ENCODE measurements at places on chromosomes 13 and 19.

DNA sequence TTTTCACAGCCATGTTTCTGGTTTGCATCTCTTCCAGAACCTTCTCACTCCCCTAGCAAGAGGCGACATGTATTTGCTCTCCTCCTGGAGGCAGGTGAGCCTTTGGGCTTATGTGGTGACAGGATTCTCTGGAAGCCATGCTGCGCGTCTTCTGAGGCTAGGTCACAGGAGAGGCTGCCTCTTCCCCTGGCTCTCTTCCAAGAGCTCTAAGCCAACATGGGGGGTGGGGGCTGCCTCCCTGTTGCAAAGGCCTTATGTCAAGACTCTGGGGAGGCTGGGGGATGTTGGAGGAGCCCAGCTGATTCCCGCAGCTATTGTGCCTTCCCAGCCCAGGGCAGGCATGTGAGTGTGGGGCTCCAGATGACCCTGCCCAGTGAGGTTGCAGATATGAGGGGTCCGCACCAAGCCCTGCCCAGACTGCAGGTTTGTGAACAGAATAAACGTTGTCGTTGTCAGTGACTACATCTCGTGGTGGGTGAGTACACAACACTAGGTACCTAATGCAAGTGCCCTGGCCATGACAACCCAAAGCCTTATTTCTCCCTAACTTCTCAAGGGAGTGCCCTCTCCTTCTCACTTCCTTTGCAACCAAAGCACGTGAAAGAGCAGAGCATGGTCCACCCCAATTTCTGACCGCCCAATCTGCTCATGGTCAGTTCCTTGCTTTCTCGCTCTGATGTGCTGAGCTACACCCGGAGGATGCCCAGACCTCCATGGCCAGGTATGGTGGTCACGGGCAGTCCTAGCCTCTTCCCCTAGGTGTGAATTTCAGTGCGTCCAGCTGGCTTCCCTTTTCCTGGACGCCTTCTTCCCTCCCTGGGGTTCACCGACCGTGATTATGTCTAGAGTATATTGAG lies 44.9 kb downstream of the TEX29 start:
- no peaks in the 10 kb centered on the region for H3K4me1 ChIP-seq
- H3K36me3 ChIP-seq: no peaks in the 10 kb centered on the region
- no peak for DNase-seq
- no peak overlapping the region for H3K4me3 ChIP-seq
- H3K27ac ChIP-seq: no peak overlapping the region

- H3K4me1 ChIP-seq: peaks cover 40% of the 10 kb centered on the region
- H3K27ac ChIP-seq: peak overlapping the region; percentile 93
- peak; percentile 51 for DNase-seq
- peak overlapping the region; percentile 90 for H3K4me3 ChIP-seq
These were observed 766 bp downstream of the SBNO2 start for GRCh38 chr19:1173159-1173844.

GRCh38 chr13:73440296-73440895 lies 381.6 kb downstream of the KLF5 start:
- H3K27ac ChIP-seq: no peak overlapping the region
- no peaks in the 10 kb centered on the region for H3K36me3 ChIP-seq
- H3K4me3 ChIP-seq: no peak overlapping the region
- no peaks in the 10 kb centered on the region for H3K4me1 ChIP-seq
- H3K27me3 ChIP-seq: no peaks in the 10 kb centered on the region

- H3K36me3 ChIP-seq: no peaks in the 10 kb centered on the region
- DNase-seq: no peak
- no peak overlapping the region for H3K4me3 ChIP-seq
These were observed 216.6 kb upstream of the SLC10A2 start for GRCh38 chr13:103282571-103283450.

- H3K4me1 ChIP-seq: peaks cover 10% of the 10 kb centered on the region
- H3K4me3 ChIP-seq: no peak overlapping the region
- no peaks in the 10 kb centered on the region for H3K27me3 ChIP-seq
- no peak overlapping the region for H3K27ac ChIP-seq
- peaks cover 24% of the 10 kb centered on the region for H3K36me3 ChIP-seq
These were observed 54.7 kb downstream of the MBNL2 start for GRCh38 chr13:97276862-97277269.

GRCh38 chr19:33054623-33055022 lies 10.1 kb downstream of the RHPN2 start:
- no peaks in the 10 kb centered on the region for H3K4me1 ChIP-seq
- no peak overlapping the region for H3K4me3 ChIP-seq
- no peaks in the 10 kb centered on the region for H3K36me3 ChIP-seq
- H3K27me3 ChIP-seq: no peaks in the 10 kb centered on the region
- no peak overlapping the region for H3K27ac ChIP-seq

DNA sequence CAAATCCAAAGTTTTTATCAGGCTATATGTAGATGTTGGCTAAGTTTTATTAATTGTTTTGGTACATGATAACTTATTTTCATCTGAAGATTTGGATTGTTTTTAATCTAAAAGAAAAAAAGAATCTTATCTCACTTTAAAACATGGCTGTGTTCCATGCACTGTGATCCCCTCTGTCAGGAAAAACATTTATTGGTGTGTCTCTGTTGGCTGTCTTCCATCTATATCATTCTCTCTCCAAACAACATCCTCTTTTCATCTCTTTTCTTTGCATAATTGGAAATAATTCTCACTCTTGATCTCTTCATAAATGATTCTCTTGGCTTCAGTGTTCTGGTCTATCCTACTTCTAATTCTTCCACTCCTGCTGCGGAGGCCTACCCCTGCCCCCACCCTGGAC lies 4.2 kb downstream of the NALCN start:
- no peaks in the 10 kb centered on the region for H3K36me3 ChIP-seq
- no peak for DNase-seq
- H3K4me1 ChIP-seq: peaks cover 3% of the 10 kb centered on the region
- H3K4me3 ChIP-seq: no peak overlapping the region
